ENCODE measurements at places on chromosomes 2 and 18.
A peak's percentile ranks its signal among the peaks of the same experiment; 100 is the strongest.

DNA sequence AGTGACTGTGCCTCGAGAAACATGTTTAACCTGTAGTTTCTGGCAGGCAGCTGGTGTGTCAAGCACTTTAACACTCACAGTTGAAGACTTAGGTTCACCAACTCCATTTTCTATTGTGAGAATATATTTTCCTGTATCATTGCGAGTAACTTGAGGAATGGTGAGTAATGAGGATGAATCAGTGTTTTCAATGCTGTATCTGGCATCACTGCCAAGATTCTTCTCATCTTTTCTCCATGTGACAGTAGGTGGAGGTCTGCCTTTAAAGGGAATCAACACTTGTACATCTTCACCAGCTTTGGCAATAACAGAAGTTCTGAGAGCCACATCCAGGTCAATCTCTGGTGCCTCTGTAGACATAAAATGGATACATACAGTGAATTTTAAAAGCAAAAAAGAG, 72.8 kb downstream of the PLEKHA3 start:
- no peak for DNase-seq

DNA sequence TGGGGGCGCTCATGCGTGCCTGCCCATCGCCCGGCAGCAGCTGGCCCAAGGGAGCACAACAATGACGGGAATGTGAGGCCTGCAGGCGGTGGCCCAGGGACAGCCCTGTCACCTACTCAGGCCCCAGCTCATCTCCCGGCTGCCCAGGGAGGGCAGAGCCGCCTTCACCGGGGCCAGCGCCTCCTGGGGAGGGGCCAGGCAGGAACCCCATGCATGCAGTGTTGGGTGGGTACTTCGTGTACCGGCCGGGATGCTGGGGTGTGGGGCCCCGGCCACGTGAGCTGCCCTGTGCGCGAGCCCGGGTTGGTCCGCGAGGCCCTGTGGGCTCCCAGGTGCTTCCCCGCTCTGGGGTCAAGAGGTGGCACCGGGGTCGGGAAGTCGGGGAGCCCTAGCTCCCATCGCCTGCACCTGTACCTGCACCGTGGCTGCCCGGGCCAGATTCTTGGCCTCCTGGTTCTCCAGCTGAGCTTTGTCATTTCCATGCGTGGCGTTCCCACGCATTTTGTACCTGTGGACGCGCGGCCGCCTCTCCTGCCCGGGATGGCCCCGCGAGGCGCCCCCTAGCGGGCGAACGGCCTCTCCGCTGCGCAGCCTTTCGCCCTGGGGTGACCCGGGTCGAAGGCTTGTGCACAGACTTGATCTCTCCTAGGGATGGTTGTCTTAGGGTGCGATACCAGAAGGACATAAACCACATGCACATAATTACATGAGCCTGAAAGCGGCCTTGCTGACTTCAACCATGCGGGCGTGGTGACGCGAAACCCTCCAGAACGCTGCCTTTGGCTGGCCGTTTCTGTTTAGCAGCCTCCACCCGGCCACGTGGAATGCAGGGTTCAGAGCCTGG, 950 bp downstream of the KLHL30 start:
- no peak for DNase-seq

DNA sequence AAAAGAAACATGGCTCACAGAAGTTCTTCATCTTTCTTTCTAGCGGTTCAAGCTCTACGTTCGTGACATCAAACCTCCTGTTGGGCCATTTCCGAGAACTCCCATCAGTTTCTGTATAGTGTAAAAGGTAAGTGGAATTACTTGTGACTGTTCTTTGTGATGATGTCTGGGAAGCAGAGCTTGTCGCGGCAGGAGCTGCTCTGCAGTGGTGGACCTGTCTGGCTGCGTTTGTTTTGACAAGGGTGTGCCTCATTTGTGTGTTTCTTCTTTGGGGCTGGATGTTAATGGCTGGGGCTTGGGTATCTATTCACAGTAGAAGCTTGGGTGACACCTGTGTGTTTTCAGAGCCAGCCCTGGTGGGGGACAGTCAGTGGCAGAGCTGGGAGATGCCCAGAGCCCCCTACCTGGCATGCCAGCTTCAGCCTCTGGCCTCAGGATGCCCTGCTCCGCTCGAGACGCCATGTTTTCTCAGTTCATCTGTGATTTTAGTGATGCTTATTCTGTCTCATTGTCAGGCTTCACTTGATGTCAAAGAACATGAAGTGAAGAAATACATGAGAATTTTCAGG, 59.6 kb downstream of the LDLRAD4 start:
- DNase-seq: no peak

DNA sequence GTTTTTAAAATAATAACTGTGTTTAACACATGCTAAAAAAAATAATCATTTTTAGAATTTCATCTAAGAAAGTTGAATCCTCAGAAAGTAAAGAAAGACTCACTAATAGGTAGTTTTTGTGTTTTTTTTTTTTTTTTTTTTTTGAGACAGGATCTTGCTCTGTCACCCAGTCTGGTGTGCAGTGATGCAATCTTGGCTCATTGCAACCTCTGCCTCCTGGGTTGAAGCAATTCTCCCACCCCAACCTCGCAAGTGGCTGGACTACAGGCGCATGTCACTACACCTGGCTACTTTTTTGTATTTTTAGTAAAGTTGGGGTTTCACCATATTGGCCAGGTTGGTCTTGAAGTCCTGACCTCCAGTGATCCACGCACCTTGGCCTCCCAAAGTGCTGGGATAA, 7.1 kb downstream of the CKAP2L start:
- no peak for DNase-seq

DNA sequence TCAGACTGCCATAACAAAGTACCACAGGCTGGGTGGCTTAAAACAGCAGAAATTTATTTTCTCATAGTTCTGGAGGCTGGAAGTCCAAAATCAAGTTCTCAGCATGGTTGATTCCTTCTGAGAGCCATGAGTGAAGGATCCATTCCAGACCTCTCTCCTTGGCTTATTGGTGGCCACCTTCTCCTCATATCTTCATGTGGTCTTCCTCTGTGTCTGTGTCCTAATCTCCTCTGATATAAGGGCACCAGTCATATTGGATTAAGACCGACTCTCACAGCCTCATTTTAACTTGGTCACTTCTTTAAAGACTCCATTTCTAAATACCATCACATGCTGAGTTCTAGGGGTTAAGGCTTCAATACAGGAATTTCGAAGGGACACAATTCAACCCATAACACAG, 65.1 kb downstream of the CFAP221 start:
- no peak for DNase-seq

DNA sequence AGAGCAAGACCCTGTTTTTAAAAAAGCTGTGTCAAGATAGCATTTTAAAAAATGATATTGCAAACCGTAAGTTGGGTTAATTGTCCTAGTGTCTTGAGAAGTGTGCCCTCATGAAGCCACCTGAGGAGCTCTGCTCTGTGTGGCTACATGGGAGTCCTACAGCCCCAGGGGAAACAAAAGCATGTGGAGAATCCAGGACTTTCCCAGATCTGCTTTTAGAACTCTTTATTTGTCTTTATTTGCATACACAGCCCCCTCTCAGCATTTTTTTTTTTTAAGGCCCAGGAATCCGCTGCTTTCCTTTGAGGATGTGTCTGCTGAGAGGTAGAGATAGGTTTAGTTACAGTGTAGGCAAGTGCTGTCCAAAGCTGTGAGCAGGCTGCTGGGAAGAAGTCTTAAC, 219.2 kb downstream of the FHOD3 start:
- no peak for DNase-seq

- peak; percentile 54 for DNase-seq
Observed at GRCh38 chr18:76195601-76196000, 299.4 kb downstream of the ZNF516 start.

Measured in muscle of back (tissue), 13 donors.